GM12878 (cell line): ENCODE measurements at places on chromosomes 6 and 20. TPM values are rescaled to one million over a fixed set of nuclear protein-coding genes. Genes with fewer than 3 reads are reported as not detected.

DNA sequence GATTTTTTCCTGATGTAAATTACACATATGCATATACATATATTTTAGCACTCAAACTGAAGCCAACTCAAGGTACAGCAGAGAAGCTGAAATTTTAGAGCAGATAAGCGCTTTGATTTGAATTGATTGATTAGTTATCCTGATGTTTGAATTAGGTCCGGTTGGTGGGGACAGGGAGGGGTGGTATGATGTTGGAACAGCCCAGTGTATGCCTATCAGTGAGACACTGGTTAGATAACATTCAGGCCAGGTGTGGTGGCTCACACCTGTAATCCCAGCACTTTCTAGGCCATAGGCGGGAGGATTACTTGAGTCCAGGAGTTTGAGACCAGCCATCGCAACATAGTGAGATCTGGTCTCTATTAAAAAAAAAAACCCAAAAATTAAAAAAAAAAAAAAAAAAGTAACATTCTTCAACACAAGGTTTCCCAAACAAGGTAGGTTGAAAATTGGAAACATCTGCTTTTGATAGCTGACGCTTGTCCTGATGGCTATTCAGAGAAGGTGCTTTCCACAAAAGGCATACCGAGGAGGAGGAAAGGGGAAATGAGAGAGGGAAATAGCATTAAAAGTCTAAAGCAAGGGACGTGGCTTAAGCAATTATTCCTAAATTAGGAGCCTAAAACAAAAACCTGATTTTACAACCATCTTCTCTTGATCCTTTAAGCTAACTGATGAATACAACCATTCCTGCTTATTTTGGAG lies 288.4 kb upstream of the JARID2 start:
- peak; percentile 35 for DNase-seq

Gene FAM184A
- 0.19 TPM in 1 of 2 replicates, not detected in the other for total RNA-seq

DNA sequence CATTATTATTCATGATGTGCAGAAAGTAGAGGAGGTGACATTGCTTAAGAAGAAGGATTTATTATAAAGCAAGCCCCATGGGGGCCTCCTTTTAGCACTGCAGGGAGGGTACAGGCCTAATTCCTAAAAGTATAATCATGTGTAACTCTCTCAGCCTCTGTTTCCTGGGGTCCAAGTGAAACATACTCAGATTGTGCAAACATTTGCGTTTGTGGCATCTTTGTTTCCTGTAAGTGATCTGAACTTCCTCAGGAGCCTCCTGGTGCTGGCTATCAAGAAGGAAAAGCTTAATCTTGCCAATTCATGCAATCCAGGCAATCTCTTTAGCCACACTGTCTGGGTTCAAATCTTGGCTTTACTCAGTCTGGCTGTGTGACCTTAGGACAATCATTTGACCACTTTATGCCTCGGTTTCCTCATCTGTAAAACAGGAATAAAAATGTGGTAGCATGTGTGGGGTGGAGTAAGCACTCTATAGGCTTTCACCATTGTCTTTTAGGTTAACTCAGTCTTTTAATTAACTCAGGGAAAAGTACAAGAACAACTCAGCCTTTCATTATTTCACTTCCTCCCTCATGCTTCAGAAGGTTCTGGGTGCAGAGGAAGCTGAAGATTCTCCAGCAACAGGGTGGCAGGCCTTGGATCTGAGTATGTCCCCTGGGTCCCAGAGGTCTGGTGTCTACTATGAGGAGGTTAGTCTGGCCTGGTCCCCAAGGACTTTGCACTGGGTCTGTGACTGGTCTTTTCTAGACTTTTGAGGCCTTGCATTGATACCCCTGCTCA lies 831 bp upstream of the SIRPB2 start:
- no peak for DNase-seq

Gene LGSN
- not detected in 2 replicates for total RNA-seq

Gene LSM14B
- 34.3 and 34.9 TPM in 2 replicates for total RNA-seq

Gene SIRPG
- total RNA-seq = 3.4 and 4.0 TPM in 2 replicates

Gene LHFPL5
- not detected in 2 replicates for total RNA-seq

DNA sequence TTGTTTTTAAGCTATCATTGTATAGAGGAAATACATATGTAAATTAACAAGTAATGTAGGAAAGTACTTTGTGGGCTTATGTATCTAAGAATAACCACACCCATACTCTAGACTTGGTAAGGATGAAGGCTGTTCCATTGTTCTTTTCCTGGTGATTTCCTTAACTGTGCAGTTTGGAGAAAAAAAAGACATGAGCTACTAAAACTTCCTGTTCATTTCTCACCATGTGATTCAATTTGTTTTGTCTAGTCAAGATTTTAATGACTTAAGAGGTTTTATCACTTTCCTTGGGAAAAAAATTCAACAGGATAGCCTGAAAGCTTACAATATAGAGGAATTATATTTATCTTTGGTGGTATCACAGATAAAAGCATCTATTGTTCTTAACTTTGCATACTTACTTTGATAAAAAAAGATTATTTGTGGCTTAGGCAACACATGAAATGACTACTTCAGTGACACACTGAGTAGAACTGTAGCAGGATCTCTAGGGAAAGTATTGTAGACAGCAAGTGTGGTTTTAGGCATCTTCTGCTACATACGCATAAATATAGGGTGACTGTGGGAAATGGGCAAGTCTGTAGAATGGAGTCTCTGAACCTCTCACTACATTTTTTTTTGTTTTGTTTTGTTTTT lies 80.3 kb downstream of the GJA1 start:
- DNase-seq = no peak

Gene LY6G6F
- not detected in 2 replicates for total RNA-seq

GRCh38 chr6:18126121-18126520 lies 3.6 kb upstream of the NHLRC1 start:
- no peak for DNase-seq

Gene PROKR2
- total RNA-seq = not detected in 2 replicates

Gene CGA
- total RNA-seq = not detected in 2 replicates

Gene PHF10
- 23.5 and 24.6 TPM in 2 replicates for total RNA-seq

- no peak for DNase-seq
Observed at GRCh38 chr20:49887251-49888211, 27.8 kb downstream of the SPATA2 start.

Gene NFATC2
- 17.5 and 20.0 TPM in 2 replicates for total RNA-seq

GRCh38 chr6:15977050-15977449 lies 151.8 kb upstream of the MYLIP start:
- no peak for DNase-seq

DNA sequence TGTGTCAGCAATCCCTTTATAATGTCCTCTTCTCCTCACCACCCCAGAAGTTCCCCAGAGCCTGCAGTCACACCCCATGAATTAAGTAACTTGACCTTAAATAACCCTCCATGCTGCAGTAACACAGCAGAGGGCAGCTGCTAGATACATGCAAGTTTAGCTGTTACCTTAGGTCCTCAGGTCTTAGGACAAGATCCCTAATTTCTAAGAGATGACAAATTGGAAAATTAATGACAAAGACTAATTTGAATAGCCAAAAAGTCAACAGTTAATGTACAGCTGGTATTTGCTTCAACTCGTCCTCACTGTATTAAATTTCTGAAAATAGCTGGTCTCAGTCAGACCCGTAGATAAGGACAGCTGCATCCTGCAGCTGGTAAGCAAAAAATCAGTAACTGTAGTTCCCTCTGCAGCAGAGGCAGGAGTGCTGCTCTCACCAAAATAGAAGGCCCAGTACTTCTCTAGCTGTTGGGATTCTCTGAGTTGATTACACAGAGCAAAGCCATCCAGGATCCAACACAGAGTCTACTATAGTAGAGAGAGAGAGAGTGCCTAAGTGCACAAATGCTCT lies 62.4 kb downstream of the TNFRSF21 start:
- DNase-seq = no peak

GRCh38 chr6:81889377-81890053 lies 137.0 kb upstream of the TENT5A start:
- DNase-seq = no peak
